ENCODE measurements at places on chromosomes 2 and 18. TPM values are rescaled to one million over a fixed set of nuclear protein-coding genes. Genes with fewer than 3 reads are reported as not detected.

- no peak for DNase-seq
Observed at GRCh38 chr2:225272173-225272572, 127.3 kb upstream of the NYAP2 start.

GRCh38 chr2:100066856-100067255 lies 75.5 kb downstream of the AFF3 start:
- DNase-seq, result no peak

GRCh38 chr2:238854246-238854645 lies 6.4 kb downstream of the TWIST2 start:
- no peak for DNase-seq

DNA sequence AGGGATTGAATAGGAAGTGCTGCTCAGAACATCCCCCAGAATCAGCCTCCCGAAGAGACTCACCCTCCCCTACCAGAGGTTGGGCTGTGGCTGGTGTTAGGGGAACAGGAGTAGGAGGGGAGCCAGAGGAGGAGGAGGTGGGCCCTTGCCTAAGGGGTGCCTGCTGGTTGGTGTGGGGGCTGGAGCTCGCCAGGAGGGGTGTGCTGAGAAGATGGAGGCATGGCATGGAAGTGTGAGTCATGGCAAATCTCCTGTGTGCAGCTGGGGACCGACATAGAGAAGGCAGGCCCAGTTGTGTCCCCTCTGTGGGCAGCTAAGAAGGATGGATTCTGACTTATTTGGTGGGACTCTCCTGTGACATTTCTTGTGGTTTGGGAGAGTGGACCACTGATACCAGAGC lies 73.7 kb downstream of the DGKD start:
- no peak for DNase-seq

GRCh38 chr2:124426122-124426521 lies 401.0 kb downstream of the CNTNAP5 start:
- no peak for DNase-seq

GRCh38 chr2:127408004-127408806 lies 10.0 kb upstream of the PROC start:
- peak; percentile 88 for DNase-seq

DNA sequence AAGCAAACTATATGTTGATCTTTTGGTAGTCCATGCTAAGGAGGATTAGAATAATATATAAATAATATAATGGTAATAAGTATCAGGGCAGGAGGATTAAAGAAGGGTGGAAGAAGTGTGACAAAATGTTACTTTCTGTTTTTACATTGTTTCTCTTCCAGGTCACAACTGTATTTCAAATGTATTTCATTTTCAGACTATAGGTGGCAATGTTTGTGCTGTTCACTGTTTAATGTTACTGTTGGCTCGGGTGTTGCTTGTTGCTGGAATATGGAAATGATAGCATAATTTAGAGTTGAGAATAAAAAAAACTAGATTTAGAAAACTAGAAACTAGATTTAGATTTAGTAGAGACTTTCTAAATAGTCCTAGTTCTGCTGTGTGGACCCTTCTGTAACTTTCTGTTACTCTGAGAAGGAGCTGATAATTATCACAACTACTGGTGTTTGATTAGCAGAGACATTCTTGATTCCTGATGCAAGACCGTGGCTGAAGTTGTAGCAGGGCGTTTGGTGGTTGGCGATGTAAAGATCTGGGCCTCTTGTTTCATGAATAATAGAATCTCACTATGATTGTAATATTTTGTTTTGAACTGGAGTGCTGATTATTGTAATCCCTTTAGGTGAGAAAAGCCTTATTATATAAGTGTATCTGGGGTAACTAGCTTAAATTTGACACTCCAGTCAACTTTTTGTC lies 7.9 kb downstream of the NEDD4L start:
- no peak for DNase-seq

GRCh38 chr2:34001557-34001956 lies 402.5 kb upstream of the FAM98A start:
- no peak for DNase-seq

DNA sequence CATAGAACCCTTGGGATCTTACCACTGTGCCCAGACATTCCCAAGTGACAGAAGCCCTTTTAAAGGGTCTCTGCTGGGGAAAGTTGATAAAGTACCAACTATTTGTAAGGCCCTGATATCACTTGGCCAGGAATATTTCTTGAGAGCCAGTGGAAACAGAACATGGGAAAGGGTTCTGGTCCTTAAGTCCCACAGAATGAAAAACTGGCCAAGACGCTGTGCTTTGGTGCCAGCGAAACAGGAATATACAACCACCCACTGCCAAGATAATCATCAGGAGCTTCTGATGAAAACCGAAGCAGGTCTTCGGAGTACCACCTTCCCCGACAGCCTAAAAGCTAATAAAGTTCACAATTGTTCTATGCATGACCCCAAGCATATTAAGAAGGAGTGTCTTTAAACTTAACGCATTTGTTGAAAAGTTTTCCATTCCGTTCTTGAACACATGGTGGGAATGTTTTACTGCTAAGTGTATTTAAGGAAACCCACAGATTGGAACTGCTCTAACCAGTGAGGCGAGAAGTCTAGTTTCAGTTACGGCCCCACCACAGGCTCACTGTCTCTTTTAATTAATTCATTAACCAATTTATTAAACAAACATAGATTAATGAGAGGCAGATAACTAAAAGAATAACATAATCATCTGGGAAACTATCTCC lies 152.6 kb downstream of the ANKRD44 start:
- DNase-seq, result no peak

DNA sequence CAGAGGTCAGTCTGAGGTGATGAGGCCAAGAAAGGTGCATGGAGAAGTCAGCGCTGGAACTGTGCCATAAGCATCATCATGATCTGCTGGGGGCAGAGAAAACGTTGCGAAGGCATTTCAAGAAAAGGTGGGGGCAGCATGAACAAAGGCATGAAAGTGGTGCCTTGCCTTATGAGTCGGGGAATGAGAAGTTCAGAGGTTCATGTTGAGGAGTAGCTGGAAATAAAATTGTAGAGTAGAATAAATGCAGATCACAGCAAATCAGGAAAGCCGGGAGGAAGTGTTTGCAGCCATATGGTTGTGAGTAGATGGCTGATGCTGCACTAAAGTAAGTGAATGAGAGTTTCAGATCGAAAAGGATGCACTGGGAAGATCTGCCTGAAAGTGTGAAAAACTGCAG lies 72.1 kb upstream of the ARL5A start:
- DNase-seq, result no peak

- no peak for DNase-seq
Observed at GRCh38 chr18:63183952-63184770, 135.4 kb downstream of the BCL2 start.

- DNase-seq, result no peak
Observed at GRCh38 chr2:74188018-74188601, 9.4 kb upstream of the MOB1A start.

GRCh38 chr2:30792521-30792920 lies 14.7 kb downstream of the CAPN13 start:
- DNase-seq, result no peak

DNA sequence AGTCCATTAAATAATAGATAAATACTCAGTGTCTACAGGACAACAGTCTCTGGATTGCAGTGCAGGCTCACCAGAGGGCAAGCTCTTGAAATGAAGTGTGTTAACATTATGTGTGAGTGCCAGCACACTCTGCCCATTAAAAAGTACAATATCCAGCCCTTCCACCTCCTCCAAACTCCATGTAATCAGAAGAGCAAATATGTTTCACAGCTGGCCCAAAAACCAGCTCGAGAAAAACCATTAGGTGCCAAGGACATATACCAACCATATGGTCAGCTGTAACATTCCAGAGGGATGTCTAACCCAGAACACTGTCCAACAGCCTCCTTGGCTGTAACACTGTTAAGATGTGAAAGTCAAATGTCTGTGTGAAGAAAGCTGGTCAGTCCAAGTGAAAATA lies 112.2 kb downstream of the ZNF385B start:
- no peak for DNase-seq

- no peak for DNase-seq
Observed at GRCh38 chr18:79932907-79933306, 18.5 kb downstream of the SLC66A2 start.

DNA sequence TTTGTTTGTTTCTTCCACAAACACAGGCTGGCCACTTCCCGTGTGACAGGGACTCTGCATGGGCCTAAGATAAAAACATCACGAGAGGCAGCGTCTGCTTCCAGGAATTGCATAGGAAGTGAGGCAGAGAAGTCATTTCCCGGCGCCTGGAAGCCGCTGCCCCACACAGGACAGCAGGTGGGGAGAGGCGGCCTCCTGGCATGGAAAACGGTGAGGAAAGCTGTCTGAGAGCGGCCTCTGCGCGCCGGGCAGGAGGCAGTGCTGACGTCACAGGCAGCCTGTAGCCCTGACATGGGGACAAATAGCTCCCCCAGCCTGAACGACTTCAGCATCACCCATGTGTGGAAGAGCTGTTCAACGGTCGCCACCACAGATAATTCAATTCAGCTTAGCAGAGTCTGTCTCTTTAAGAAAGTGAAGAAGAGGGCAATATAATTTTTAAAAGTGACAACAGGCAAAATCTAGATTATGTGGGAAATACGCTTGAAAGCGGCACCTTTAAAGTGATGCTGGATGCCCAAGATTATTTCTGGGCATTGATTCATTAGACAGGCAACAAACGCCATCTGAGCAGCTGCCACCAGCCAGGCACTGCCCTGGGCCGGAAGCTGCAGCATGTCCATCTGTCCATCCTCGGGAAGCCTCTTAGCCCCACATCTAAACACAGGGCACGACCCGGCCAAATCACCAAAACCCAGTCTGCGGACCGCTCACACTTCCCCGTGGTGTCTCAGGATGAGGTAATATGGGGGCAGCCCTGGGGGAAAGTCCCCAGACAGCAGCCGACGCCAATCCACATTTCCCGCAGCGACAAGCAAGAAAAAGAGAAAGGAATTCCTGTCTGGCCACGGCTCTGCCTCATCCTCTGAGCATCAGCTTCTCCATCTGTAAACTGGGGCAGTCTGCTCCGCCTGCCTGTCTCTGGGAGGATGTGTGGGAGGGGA lies 138.9 kb downstream of the PXDN start:
- no peak for DNase-seq

DNA sequence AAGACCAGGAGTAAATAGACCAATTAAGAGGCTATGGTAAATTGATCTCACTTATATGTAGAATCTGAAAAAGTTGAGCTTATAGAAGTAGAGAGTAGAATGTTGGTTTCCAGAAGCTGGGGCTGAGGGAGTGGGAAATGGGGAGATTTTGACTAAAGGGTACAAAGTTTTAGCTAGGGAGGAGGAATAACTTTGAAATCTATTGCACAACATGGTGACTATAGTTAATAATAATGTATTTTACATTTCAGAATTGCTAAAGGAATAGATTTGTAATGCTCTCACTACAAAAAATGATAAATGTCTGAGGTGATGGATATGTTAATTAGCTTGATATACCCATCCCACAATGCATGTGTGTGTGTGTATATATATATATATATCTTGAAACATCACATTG lies 82.1 kb downstream of the UBR3 start:
- DNase-seq, result no peak

DNA sequence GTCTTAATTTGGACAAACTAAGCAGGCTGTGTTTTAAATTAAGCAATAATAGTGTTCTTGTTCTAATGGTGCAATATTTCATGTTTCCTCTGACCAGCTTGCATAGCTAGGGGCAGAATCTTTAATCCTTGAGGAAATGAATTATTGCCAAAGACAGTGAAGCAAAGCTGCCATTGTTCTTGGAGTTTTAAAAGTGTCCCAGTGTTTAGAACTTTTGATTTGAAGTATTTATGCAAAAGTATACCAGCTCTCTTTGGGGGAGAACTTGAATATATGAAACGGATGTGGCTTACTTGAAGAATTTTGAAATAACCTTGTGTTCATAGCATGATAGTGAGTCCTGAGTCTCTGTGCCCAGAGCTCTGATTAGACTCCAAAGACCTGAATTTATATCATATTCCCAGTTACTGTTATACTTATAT lies 33.4 kb downstream of the ITGA6 start:
- DNase-seq, result no peak

DNA sequence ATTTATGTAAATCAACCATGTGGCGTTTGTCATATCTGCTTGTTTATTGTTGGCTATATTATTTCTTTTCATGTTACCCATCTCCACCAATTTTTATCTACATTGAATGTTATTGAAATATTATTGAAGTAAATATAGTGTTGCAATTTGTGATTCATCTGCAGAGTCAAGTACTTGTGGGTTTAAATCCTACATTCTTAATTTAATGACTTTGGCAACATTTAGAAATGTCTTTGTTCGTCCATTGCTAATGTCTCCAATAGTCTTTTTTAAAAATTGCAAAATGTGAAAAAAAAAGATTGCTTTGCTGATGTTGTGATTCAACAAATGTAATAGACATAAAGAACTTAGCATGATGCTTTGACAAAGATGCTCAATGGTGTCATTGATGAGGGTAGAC lies 1572.8 kb upstream of the PIK3C3 start:
- no peak for DNase-seq

GRCh38 chr18:5455674-5456073 lies 88.1 kb downstream of the EPB41L3 start:
- no peak for DNase-seq

GRCh38 chr2:67108231-67108630 lies 288.9 kb upstream of the ETAA1 start:
- DNase-seq, result no peak

The SLC4A3 gene
- total RNA-seq, result not detected

The SLC66A3 gene
- 6.9 TPM for total RNA-seq

The PARD3B gene
- total RNA-seq, result 0.09 TPM

The DNMT3A gene
- total RNA-seq, result 89.6 TPM

The ERFE gene
- not detected for total RNA-seq

The CELF4 gene
- not detected for total RNA-seq

The IL36G gene
- not detected for total RNA-seq

The ESPNL gene
- 0.43 TPM for total RNA-seq

The PLCD4 gene
- total RNA-seq, result 0.36 TPM

The MTERF4 gene
- total RNA-seq, result 47.1 TPM

The DNAH7 gene
- not detected for total RNA-seq

The FAM124B gene
- not detected for total RNA-seq

The SAG gene
- not detected for total RNA-seq
